ENCODE measurements at places on chromosomes 11 and 22.

GRCh38 chr22:39501644-39502108, 414 bp upstream of the MIEF1 start:
- DNase-seq: no peak

- DNase-seq: no peak
These were observed 145.3 kb downstream of the CRYBB2 start for GRCh38 chr22:25364736-25365241.

DNA sequence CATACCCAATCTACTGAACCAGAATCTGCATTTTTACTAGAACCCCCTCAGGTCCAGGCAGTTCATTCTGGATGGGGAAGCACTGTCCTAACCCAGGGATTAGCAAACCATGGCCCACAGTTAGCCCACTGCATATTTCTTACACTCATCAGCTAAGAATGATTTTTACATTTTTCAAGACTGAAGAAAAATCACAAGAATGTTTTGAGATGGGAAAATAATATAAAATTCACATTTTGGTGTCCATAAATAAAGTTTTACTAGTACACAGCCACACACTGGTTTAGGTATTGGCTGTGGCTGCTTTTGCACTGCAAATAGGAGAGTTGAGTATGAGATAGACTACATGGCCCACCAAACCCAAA, 59.4 kb downstream of the PPFIBP2 start:
- no peak for DNase-seq

DNA sequence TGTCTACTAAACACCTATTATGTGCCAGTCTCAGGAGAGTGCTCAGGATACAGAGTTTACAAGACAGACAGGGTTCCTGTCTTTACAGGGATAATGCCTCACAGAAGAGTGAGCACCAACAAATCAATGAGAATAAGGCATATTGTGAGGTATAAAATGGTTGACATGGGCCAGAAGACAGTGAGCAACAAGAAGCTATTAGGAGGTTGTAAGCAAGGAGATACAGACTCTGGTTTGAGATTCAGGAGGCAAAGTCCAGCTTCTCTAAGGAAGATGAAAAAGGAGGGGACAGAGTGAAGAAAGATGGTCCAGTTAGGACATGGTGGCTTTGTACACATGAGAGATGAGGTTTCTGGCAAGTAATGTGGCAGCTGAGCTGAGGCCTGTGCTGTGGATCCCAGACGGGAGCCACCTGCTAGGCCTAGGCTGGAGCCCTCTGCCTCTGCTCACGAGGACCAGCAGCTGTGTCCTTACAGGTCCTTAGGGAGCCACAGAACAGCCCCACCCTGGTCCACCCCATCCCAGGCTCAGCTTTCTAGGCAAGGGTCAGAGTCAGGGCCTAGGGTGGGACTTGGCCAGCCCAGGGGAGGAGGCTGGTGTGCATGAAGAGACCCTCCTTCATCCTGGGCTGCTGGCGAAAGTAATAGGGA, 110.5 kb downstream of the ZNF280B start:
- DNase-seq: no peak

DNA sequence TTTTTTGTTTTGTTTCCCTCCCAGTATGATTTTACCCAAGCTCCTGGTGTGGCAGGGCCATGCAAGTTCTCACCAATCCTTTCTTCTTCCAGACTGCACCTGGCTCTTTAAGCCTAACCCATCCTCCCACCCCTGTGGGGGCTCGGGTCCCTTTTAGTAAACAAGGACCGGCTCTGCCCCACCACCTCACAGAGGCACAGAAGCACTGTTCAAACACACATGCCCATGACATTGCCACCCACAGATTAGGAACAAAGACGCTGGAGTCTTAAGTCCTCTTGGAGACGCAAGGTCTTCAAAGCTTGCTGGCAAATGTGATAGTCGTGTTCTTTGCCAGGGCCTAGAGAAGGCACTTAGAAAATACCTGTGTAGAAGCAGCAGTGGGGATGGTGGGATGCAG, 18.9 kb downstream of the UQCR10 start:
- DNase-seq: no peak

DNA sequence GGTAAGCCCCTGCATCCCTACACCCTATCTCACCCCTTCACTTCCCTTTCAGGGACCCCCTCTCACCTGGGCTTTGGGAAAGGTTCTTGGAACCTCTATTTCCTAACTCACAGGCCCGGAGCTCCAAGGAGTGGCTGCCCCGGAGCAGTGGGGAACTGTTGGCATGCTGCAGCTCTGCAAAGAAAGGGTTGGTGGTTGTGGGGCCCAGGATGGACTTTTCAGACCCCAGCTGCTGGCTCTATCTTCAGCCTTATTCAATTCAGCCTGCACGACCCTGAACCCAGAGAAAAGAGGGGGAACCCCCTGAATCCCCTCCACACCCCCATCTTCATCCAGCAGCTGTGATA, 10.0 kb downstream of the ROBO4 start:
- DNase-seq: no peak

DNA sequence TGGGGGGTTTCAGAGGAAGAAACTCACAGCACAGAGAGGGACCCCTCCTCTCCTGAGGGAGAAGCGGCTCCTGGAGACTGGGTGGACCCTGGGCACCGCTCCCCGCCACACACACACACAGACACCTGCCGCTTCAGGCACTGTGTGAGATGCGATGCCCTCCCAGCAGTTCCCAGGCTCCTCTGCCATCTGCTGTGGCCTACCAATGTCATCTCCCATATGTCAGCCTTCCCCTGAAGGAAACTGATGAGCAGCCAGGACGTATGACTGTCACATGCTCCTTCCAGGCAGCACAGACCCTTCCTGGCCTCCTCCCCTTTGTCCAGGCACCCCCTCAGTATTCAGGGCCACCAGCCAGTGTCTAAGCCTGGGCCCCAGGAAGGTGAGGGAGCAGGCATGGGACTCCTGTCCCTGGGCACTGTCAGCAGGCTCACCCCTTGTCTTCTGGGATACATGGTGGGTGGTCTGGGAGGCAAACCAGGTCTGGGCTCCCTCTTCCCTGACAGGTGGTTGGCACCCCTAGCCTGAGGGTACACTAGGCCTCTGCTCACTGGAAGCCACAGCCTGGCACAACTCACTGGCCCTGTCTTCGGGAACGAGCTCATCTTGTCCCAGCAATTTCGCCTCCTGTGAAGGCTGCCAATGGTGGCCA, 11.8 kb upstream of the BCR start:
- no peak for DNase-seq

- no peak for DNase-seq
These were observed 167.8 kb downstream of the C11orf91 start for GRCh38 chr11:33532720-33533385.

- peak; percentile 76 for DNase-seq
These were observed at the start of gene SSH3 for GRCh38 chr11:67303132-67303834. SSH3 (plus strand) TSS chr11:67303530; CDS start chr11:67303626, 96 bp downstream.

DNA sequence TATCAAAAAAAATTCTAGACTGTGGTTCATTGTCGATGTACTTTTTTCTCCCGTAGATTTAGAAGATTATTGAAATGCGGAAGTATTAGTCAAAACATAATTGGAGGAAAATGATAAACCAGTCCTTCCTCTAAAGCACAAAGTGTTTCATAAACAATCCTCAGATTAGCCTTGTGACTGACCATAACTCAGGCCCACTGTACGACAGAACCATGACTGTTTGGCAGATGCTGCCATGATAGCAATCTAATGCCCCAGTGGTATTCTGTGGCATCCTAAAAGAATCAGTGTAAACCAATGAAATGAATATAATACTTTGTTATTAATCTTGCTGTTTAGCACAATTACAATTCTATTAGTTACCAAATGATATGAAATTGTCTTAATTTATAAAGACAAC, 127.0 kb upstream of the CTSC start:
- no peak for DNase-seq

- no peak for DNase-seq
These were observed 5.1 kb upstream of the ENDOD1 start for GRCh38 chr11:95084509-95084908.

DNA sequence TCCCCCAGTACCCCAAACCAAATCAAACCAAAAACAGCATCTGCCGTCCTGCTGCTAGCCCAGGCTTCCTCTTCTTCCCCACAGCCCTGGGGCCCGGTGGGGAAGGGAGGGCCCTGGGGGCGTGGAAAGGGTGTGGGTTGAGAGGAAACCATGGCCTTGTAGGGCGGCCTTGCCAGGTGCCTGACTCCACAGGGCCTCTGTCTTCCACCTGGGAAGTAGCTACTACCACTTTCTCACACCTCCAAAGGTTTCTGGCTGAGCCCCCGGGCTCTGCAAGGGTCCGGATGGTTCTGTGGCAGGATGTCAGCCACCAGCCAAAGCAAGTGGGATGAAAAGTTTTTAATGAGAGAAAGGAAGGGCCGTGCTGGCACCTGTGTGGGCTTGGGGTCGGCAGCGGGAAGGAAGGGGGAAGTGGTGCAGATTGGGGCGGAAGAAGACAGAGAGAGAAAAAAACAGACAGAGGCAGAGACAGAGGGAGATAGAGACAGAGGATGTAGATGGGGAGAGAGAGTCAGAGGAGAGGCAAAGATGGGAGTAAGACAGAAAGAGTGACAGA, 10.5 kb downstream of the TPST2 start:
- DNase-seq: no peak

DNA sequence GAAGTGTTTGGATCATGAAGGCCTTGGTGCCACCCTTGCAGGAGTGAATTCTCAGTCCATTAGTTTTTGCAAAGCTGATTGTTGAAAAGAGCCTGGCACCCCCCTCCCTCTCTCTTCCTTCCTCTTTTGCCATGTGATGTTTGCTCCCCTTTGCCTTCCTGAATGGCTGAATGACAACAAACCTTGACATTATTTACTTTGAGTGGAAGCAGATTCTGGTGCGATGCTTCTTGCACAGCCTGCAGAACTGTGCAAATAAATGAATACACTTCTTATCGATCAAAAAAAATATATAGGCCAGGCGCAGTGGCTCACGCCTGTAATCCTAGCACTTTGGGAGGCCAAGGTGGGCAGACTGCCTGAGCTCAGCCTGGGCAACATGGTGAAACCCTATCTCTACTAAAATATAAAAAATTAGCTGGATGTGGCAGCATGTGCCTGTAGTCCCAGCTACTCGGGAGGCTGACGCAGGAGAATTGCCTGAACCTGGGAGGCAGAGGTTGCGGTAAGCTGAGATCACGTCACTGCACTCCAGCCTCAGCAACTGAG, 2.0 kb upstream of the NARS2 start:
- no peak for DNase-seq

GRCh38 chr11:109864834-109865547, 228.2 kb upstream of the ZC3H12C start:
- no peak for DNase-seq

DNA sequence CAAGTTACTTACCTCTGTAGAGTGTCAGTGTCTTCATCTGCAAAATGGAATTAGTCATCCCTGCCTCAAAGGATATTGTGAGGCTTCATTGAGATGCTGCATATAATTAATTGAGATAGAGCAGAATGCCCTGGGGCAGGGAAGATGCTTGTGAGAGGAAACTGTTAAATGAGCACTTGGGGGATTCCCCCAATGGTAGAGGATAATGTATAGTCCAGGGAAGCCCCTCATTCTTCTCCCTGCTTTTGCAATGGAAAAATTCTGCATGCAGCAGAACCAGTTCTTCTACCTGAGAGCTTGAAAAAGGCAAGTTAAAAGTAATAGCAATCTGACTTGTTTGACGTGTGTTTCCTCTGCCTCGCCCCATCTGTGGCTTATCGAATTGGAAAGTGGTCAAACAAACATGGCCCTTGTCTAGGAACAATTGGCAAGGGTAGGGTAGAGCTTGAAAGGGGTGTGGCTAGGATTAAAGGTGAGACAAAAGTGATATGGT, 90.9 kb downstream of the NAV2 start:
- no peak for DNase-seq

DNA sequence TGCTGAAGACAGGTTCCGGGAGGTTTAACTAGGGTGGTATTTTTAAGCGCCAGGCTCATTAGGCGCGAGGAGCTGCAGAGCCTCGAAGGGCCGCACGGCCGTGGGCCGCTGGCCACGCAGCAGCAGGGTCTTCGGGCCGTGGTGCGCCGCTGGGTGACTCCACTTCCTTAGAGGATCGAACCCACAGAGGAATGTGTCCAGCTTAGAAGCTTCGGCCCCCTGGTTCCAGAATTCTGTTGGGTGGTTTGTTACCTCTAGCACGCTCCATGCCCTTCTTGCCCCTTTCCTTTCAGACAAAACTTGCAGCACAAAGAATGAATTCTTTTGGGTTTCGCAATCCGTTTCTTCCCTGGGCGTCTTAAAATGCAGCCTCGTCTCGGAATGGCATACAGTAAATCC, 773 bp upstream of the PATL1 start:
- no peak for DNase-seq

- no peak for DNase-seq
These were observed 75.9 kb downstream of the MN1 start for GRCh38 chr22:27725661-27726060.

- no peak for DNase-seq
These were observed 32.5 kb downstream of the PPP2R1B start for GRCh38 chr11:111733611-111734088.

DNA sequence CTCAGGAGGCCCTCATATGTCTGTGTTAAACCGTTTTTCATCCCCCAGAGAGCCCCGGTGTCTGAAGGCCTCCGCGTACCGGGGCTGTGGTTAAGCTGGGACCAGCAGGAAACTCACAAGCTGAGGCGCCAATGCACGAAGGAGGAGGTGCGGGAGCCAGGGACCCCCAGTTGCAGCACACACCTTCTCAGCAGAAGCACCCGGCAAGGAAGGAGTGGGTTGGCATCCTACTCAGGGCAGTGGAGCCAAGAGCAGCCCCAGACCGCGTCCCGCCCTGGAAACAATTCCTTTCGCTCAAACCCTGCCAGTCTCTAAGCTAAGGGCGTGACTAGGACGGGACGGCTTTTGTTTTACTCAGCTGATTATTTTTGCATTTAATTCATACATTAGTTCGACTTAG, 726.9 kb downstream of the BRD1 start:
- no peak for DNase-seq

- DNase-seq: no peak
These were observed 48.9 kb downstream of the ARHGEF12 start for GRCh38 chr11:120385110-120385509.

DNA sequence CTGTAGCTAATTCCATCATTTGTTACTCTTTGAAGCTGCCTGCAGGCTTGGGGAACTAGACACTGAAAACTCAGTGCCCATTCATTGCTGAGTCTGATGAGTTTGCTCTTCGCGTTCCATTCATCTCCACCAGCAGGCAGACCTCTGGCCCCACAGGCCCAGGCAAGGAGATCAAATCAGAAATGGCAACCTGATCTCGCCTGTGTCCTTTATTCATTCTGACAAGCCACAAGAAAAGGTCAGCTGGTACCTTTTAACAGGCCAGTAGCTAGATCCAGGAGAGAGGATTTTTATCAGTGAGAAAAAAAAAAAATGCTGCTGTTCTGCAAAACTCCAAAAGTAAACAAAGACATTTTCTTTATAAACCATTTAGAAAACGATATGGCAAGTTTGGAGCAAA, 742.5 kb downstream of the ETS1 start:
- DNase-seq: no peak

DNA sequence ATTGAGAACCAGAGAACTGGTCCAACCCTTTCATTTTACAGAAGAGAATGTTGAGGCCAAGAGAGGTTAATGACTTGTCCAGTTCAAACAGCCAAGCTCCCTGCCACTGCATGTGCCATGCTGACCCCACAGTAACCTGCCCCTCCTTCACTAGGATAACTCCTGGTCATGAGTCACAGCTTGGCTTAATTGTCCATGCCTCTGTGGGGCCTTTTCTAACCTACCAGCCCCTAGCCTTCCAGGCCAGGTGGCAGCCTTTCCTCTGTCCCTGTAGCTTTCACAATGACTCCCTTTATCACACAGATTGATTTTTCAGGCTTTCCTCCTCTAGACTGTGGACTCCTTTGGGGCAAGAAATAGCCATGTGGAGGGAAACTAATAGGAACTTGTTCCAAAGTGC, 97.2 kb downstream of the PIWIL4 start:
- DNase-seq: no peak

- DNase-seq: no peak
These were observed 520.7 kb upstream of the B3GAT1 start for GRCh38 chr11:134932761-134933160.
